ENCODE measurements at places on chromosomes 13 and 19.

GRCh38 chr13:74015137-74015536, 119.1 kb downstream of the KLF12 start:
- DNase-seq, result no peak

DNA sequence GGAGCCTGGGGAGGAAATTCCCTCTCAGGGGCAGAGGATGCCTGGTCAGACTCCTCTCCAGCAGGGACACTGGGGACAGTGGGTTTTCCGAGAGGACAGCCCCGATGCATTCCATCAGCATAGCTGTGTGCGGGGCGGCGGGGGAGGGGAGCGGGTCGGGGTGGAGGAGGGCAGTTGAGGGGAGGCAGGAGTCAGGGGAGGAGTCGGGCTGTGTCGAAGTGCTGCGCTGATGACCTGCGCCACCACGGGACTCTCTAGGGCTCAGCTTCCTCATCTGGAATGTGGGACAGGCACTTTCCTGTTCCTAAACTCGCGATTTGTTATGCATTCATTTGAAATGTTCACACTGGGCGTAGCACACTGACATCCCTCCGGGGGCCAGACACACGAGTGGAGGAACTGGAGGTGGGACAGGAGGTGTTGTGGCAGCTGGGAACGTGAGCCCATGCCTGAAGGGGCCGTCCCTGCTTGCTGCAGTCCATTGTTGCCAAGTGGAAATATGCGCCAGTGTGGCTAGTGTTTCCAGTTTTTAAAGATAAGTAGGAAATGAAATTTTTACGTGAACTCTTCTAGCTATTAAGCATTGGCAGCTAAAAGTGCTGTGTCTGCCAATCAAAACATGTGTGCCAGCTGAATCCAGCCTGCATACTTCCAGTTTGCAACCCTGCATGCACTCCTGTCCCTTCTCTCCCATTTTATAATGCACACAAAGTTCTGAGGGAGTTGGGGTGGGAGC, 43.3 kb downstream of the FLT1 start:
- no peak for DNase-seq

- DNase-seq, result no peak
Measured at GRCh38 chr19:17052439-17052838, 22.8 kb downstream of the HAUS8 start.

- DNase-seq, result peak; percentile 89
Measured at GRCh38 chr13:110206185-110206584, 100.8 kb downstream of the COL4A1 start.

DNA sequence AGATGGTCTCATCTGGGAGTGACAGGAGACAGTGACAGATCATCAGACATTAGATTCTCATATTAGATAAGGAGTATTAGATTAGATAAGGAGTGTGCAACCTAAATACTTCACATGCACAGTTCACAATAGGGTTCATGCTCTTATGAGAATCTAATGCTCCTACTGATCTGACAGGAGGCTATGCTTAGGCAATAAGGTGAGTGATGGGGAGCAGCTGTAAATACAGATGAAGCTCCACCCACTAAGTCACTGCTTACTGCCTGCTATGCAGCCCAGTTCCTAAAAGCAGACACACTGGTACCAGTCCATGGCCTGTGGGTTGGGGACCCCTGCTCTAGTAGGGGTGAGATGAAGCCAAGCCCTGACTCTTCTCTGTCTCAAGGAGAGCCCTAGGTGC, 10.0 kb upstream of the IGFL3 start:
- DNase-seq, result no peak

DNA sequence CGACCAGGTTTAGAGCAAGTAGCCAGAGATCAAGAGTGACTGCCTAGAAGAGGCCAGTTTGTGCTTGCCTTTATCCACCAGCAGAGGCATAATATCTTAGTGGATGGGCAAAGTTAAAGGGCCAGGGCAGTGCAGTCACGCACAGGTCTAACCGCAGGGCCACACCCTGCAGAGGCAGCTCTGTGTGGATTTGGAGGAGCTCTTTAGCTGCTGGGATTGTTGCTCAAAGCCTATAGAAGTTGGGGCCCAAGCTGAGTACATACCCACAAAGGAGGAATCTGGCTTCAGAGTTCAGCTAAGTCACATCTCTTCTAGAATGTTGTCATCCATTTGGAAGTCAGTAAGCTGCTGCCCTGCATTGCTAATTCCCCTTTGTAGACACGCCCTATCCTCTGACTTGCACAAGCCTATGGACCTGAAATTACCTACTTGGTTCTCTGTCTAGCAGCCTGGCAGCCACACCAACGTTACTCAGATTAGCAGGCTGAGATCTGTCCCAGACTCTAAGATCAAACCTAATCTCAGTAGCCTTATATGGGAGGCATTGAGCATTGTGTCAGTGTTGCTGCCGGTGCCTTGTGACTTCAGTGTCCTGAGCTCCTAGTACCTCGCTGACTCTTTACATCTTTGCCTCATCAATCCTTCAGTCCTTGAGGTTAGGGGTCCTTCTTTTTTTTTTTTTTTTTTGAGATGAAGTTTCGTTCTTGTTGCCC, 102.9 kb upstream of the STARD13 start:
- DNase-seq, result no peak

DNA sequence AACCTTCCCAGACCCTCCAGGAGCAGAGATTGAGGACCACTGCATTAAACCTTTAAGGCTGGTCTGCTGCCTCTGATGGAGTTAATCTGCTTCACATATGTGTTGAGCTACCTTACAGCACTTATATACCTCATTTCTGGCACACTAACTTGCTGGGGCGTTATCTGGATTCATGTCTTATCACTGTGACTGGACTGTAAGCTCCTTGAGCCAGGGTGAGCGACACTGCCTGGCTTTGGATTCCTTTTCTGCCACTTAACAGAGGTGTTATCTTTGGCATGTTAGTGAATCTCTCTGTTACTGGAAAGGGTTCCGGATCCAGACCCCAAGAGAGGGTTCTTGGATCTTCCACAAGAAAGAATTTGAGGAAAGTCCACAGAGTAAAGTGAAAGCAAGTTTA, 69.8 kb upstream of the RGCC start:
- DNase-seq, result no peak

DNA sequence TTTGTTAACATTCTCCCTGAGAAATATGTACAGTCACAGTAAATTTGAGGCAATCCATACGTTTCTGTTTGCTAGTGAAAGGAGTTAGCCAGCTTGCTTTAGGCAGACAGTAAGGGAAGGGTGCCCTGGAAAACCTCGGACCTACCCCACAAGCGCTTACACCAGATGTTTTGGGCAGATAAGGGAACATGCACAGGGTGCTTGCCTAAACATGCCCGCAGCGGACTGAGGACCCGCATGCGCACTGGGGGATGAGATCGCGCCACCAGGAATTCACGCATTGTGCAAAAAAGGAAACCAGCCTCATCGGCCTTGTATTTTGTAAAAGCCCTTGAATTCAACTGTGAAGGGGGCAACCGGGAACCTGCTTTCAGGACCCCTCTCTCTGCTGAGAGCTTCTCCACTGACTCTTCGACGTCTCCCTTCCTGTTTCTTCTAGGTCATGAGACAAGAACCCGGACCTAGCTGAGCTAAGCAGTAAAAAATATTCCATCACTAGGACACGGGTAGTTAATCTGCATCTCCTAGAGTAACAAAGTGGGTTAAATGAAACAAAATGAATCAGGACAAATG, 1399.2 kb upstream of the ATXN8OS start:
- DNase-seq, result no peak

DNA sequence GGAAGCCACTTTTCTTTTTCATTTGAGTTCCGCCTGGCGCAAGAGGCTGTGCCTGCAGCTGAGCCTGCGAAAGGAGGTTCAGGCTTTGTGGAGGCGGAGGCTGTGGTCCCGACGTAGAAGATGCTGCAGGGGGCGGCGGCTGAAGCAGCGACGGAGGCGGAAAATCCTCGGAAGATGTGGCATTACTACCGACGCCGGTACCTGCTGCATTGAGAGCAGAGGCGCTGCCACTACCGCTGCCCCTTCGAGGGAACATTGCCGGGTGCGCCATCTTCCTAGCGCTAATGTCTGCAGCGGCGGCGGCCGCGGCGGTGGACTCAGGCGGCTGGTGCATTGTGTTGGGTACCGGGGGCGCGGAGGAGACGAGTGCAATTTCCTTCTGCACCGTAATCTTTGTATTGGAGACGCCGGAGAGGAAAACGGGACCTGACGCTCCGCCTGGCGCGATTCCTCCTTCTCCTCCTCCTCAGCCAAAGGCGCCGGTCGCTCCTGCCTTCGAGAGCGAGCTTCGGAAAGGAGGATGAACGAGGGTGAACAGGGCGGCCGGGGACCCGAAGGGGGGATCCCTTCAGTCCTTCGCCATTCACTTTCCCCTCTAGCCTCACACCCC, at the start of gene TSC22D1:
TSC22D1 (minus strand) TSS at position 590 of the 610 bp plus-strand sequence; CDS start at position 334, 256 bp downstream.
- peak; percentile 79 for DNase-seq

DNA sequence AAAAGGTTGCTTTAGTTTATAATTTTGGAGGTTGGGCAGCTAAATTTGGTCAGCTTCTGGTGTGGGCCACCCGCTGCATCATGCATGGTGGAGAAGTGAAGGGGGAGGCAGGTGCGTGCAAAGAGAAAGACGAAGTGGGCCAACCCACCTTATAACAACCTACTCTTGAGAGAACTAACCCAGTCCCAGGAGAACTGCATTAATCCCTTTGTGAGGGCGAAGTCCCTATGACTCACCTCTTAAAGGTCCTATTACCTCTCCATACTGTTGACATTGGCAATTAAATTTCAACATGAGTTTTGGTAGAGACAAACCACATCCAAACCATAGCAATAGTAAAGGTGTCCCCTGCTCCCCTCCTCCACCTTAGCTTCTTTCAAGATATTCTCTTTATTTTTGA, 7.7 kb upstream of the FGF9 start:
- no peak for DNase-seq

DNA sequence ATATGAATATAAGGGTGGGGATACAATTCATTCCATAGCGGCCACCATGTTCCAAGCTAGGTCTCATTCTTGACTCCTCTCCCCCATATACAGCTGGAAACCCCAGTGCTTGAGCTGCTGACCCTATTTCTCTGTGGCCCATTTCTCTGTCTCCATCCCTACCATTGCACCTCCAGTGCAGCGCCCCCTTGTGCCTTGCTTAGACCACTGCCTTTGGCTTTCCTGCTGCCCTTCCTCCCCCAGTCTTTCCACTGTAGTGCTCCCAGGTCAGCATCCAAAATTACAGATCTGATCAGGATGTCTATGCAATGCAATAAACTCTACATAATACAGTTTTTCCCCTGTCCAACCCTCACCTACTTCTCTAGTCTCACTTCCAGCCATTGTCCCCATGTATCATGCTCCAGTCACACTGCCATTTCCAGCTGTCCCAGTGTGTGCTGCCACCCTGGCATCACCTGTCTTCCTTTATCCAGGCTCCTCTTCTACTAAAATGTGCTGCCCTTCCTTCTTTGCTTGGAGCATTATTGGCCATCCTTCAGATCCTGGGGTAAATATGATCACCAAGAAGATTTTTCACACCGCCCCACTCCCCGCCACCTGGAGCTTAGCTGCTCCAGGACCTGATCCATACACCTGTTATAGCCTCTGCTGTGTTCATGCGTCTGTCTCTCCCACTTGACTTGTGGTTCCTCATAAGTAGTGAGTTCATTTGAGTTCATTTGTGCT, 199.4 kb upstream of the IPO5 start:
- DNase-seq, result no peak
